GM10248 (cell line): ENCODE measurements at places on chromosomes 12 and 14.

DNA sequence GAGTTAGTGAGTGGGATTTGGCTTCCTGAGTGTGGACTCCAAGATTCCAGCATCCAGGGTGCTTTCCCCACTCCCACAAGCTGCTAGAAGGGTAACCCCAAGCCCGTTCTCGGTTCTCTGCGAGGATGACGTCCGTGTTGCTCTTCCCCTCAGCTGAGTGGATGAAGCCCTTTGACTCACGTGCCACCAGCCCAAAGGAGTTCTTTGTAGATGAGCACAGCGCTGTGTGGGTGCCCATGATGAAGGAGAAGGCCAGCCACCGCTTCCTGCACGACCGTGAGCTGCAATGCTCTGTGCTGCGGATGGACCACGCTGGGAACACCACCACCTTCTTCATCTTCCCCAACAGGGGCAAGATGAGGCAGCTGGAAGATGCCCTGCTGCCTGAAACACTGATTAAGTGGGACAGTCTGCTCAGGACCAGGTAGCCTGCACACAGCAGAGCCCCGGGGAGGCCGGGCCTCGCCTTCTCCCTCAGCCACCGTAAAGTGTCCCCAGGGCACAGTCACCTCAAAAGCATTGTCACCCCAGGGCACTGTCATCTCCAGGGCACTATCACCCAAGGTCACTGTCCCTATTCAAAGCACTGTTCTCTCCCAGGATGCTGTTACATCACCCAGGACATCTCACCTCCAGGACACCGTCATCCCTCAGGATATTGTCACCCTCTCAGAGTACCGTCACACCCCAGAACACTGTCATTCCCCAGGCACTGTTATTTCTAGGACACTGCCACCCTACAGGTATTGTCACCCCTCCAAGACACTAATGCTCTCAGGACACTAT is 31.3 kb downstream of the SERPINA3 start:
- DNase-seq: no peak

DNA sequence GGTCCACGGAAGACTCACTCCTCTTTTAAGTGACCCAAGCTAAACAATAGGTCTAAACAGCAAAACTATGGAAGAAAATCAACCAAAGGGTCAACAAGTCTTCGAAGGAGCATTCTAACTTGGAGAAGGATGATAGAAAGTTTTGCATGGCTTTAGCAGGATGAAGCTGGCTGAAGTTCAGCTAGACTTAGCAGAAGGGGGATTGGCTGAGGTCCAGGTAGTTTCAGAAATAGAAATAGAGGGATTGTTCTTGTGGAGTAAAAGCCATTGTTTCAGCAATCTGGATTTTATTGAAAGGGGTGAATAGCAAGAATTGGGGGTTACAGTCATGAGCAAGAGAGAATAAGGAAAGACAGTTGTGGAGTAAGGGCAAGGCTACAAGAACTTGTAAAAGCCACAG is 84.7 kb upstream of the TSPAN8 start:
- DNase-seq: no peak

GRCh38 chr14:32938719-32939253 is at the start of gene NPAS3:
TSS of gene NPAS3 (plus strand) at chr14:32938879.
- DNase-seq: peak; percentile 37

GRCh38 chr12:3973973-3974644 is 100.9 kb upstream of the PARP11 start:
- no peak for DNase-seq

DNA sequence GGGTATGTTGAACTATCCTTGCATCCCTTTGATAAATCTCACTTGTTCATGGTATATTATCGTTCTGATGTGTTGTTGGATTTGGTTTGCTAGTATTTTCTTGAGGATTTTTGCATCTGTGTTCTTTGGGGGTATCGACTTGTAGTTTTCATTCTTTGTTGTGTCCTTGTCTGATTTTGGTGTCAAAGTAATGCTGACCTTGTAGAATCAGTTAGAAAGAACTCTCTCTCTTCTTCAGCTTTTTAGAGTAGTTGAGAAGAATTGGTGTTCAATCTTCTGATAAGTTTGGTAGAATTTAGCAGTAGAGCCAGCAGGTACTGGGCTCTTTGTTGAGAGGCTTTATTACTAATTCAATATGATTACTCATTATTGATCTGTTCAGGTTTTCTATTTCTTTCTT is 707.2 kb upstream of the LRFN5 start:
- DNase-seq: no peak

GRCh38 chr14:65167072-65167645 is 64.8 kb upstream of the MAX start:
- no peak for DNase-seq

- DNase-seq: no peak
These were observed 155.2 kb downstream of the TTC7B start for GRCh38 chr14:90660865-90661570.

DNA sequence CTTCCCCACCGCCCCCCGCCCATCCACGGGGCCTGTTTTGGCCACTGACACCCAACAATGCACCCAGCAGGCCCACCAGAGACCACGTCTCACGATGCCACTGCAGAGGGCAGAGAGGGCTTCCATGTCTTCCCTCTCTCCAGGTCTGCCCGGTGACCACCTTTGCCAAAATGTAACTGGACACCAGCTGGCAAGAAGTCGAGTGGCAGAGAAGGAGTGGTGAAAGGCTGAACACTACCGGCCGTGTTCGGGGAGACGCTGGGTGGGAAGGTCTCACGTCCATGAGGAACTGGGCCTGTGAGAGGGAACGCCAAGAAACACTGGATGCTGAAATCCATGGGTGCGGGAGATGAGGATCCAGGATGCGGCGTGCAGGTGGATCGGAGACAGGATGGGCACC is 308.2 kb downstream of the ADGRD1 start:
- no peak for DNase-seq

GRCh38 chr12:45991284-45992249 is 1.2 kb upstream of the SCAF11 start:
- DNase-seq: peak; percentile 74

DNA sequence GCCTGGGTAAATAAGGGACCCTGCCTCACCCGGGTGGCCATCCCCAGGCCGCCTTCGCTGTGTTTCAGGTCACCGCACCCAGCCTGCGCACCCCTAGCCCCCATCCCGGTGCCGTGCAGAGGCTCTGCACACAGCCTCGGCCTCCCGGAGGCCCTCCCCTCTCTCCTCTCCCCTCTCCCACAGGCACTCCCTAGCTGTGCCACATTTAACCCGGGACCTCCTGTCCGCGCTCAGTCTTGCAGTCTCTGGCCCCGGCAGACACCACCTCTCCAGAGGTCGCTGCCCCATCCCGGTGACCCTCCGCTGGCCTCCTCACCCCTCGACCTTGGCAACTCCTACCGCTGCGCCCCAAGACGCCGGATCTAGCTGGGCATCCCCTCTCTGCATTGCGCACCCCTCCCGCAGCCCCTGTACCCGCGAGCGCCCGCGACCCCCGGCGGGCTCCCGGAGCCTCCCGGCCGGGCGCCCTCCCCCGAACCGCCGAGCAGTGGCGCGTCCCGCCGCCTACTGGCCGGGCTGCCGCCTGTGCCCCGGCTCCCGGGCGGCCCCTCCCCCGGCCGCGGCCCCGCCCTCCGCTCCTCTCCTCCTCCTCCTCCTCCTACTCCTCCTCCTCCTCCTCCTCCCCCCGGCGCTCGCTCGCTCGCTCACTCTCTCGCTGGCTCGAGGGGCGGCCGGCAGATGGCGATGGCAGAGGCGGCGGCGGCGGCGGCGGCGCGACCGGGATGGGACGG is 120.7 kb downstream of the AACS start:
- peak; percentile 65 for DNase-seq

DNA sequence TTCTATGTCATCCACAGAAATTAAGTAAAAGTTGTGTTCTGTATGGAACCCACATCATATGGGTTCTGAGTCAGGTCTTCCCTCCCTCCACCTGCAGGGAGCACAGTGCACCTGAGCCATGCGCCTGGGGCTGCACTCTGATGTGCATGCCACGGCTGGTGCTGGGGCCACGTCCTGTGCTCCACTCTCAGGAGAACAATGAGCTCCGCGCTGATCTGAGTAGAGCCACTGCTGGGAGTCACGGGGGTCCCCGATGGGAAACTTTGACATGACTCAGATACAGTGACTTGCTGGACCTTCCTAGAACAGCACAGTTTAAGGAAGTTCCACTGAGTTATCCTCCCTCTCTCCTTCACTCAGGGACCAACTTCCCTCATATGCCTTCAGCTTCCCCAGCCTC is 683.4 kb downstream of the TMEM121 start:
- no peak for DNase-seq

DNA sequence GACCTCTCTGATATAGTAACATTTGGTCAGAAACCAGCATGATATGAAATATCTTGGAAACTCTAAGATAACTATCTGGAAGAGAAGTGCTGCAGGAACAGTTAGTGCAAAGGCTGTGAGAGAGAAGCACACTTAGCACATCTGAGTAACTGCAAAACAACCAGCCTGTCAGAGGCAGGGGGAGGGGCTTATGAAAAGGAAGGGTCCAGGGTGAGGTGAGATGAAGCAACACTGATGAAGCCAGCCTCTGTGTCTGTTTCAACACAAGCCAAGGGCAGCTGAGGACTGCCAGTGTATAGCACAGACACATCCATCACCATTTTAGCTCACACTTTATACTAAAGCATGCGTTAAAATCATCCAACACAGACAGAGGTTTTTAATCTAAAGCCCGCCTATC is 37.4 kb upstream of the OVCH1 start:
- DNase-seq: no peak

DNA sequence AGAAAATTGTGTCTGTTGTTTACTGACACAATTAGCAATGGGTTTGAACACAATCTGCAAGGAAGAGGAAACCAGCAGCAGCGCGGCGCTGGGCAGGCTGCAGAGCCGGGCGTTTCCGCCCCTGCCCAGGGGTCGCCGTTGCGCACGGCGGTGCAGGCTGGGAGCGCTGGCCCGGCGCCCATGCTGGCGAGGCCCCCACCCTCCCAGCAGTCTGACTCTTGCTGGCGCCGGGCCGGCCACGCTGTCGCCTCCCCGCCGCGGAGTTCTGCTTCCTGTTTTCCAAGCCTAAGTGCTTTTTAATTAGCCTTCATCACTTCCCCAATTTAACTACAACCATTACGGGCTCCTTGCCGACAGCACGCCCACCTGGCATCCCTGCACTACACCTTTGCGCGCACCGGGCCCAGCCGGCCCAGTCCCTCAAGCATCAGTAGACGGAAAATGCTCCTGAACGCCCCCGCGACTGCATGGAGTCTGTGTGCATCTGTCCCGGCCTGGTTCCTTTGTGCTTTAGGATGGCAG is 212.1 kb downstream of the GXYLT1 start:
- DNase-seq: peak; percentile 34

DNA sequence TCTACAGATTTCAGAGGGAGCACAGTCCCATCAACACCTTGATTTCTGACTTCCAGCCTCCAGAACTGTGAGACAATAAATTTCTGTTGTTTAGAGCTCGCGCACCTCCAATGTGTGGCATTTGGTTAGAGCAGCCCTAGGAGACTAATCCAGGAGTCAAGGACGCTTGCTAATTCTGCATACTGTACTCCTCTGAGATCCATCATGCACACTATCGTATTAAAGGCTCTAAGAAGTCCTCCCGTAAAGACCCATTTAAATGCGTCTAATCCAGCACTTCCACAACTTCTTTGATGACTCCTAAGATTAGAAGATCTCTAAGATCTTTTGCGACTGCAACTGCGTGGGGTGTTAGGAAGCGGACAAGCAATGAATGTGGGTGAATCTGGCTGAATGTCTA is 30.4 kb downstream of the MAP1LC3B2 start:
- no peak for DNase-seq

DNA sequence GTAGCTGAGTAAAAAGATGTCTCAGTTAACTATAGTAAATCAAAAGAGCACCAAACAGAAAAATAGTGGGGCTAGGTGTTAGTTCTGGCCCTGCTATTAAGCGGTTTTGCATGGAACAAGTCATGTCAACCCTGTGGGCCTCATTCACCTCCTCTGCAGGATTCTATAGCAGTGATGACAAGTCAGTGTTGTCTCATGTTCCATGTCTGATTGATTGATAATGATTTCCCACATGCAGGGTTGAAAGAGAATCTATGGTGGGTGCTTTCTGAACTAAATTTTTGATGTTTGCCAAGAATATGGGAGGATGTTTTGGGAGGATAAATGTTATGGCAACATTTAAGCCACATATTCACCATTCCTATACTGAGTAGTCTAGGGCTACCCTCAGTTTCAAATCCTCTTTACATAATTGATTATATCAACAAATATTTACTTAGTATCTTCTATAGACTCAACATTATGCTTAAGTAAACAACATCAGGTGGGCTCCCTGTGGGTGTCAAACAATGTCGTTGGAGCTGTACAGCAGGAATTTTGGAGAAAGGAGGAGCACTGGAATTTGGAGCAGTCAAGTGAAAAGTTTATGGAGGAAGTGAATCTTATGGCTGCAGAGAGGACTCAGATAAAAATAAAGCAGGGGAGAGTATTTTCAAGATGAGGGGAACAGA is 48.6 kb downstream of the IRAK3 start:
- DNase-seq: no peak

DNA sequence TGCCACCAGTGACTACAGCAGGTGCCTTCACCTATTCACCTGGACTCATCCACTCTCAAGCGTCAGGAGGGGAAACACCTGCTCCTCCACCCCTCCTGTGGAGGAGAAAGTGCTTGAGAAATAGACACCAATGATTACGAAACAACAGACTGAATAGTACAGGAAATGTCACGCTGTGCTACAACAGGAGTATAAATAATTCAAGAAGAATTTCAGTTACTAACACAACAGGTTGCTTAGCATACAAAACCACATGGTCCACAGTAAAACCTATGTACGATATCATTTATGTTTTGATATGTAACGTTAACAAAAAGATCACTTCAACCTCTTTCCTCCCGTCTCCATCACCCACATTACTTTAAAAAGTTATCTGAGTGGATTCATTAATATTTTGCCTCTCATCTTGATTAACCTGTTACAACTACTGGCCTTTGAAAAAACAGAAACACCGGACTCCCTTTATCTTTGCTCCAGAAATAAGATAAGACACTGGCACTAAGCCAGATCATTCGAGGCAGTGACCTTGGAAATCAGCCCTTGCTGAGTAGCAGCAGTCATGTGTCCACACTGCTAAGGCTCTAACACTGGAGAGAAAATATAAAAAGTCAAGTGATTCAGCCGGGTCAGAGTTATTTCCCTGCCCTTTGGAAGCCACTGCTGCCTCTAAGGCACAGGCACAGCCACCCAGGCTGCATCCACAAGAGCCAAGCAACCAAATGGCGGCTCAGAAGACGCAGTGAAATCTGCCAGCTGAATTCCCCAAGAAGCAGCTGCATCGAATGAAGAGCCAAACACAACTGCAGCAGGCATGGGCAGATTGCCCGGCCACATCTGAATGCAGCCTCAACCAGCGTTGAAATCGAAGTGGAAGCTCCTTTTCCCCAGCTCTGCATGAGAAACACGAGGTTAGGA is 40.9 kb downstream of the NT5DC3 start:
- DNase-seq: no peak

- DNase-seq: no peak
These were observed 2.5 kb downstream of the PPP1R12A start for GRCh38 chr12:79932357-79932756.

DNA sequence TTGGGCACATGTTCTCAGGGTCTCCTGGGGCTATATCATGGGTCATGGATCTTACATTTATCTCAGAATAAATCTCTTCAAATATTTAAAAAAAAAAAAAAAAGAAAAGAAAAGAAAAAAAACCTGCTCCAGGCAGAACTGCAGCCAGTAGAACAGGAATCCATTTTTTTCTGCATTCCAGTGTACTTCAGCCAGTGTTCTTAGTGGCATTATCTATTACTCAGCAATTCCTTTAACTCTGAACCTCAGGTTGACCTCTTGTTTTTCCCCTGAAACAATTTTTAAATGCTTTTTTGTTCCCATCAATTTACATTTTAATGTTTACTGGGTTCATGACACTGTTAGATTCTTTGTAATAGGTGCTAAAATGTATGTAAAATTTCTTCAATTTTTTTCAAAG is 66.7 kb upstream of the STXBP6 start:
- no peak for DNase-seq

- no peak for DNase-seq
These were observed 423.2 kb downstream of the GLT1D1 start for GRCh38 chr12:129276361-129277060.
